Activated T-cell treated with anti-CD3 and anti-CD28 coated beads for 4 hours (primary cell): ENCODE measurements at places on chromosomes 11 and 22.
A peak's percentile ranks its signal among the peaks of the same experiment; 100 is the strongest.

- peak; percentile 73 for DNase-seq
Observed at GRCh38 chr22:42553475-42554361, at the start of gene SERHL2. TSS of gene SERHL2 (plus strand) at chr22:42553956. CDS start at chr22:42554021, 65 bp downstream.

DNA sequence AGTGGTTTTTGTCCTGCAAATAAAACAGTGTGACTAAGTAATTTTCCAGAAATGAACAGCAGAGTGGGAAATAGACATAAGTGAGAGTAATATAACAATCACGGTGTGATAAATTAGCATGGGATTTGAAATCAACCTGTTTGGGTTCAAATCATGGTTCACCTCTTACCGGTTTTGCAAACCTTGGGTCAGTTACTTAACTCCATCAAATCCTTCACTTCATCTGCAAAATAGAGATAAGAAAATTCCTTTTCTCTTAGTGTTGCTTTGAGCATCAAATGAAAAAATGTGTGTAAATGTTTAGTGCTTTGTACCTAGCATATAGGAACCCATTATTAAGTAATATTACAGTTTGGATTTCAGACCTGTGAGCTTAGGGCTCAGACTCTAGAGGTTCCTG is 152.2 kb downstream of the TEAD1 start:
- no peak for DNase-seq

DNA sequence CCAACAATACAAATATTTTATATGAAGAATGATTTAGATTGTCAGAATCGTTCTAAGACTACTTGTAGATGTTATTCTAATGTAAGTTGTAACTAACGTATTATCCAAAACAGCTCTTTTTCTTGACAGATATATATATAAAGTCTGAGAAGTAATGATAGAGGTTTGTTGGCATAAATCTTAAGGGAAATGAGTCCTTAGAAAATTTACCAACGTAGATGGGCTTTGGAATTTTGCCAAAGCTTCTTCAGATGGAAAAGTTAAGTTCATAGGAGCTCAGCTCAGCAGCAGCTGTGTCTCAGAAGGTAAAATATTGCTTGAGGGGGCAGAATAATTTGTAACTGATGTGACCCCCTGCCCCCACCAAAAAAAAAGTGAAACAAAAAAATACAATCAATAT is 66.7 kb downstream of the BID start:
- no peak for DNase-seq

DNA sequence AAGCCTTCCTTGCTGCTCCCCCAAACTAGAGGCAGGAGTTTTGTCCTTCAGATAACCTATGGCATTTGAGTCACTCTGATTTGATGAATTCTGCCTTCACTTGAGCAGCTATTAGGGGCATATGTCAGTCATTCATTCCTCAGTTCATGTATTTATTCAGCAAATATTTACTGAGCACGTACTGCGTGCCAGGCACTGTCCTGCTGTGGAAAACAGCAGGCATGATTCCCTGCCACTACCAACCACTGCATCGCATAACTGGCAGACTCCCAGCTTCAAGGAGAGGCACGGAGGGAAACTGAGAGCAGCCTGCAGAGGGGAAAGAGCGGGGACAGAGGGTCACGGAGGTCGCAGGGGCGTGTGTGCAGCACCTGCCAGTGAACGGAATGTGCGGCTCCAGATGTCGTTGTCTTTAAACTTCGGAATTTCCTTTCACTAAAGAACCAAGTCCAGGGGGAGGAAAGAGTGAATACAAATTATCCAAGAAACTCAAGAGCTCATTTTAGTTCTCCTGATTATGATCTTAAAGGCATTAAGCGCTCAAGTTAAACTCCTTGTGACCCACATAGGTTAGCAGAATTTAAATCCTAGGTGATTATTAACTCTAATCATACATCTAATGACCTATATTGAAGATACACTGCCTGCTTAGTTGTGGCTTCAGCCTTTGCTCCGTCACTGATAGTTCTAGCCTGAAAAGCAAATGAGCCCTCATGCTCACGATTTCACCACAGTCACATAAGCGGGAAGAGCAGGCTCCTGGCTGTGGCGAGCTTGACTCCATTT is 12.6 kb downstream of the PPARA start:
- no peak for DNase-seq

DNA sequence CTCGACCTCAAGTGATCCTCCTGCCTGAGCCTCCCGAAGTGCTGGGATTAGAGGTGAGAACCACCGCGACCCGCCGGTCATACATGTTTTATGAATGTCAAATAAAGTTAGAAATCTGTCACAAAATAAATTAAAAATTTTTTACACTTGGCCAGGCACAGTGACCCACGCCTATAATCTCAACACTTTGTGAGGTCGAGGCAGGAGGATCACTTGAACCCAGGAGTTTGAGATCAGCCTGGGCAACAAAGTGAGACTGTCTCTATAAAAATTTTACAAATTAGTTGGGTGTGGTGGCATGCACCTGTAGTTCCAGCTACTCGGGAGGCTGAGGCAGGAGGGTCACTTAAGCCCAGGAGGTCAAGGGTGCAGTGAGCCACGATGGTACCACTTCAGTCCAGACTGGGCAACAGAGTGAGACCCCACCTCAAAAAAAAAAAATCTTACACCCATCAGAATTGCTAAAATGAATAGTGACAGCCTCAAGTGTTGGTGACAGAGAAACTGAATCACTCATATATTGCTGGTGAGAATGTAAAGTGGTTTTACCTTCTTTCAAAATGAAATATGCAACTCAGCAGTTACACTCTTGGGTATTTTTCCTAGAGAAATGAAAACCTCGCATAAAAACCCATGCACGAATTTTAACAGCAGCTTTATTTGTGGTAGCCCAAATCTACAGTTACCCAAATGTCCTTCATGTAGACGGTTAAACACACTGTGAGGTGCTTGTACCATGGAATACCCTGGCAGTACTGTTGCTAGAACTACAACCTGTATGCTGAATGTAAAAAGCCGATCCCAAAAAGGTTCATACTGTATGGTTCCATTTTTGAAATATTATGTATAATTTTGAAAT is 55.4 kb downstream of the MED15 start:
- DNase-seq: no peak

DNA sequence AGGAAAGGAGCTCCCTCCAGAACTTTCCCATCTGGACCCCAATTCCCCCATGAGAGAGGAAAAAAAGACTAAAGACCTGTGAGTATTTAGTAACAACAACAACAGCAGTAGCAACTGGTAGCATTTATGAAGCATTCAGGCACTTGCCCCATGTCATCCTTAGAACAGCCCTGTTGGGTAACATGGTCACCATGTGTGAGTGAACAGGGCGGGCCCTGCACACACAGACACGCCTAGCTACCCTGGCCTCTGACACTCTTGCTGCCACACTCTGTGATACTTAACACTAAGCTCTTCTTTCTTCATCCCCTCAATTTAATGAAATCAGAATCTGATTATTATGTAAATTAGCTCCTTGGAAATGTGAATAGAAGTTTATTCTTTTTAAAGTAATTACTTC is 26.1 kb upstream of the SLC25A18 start:
- no peak for DNase-seq

DNA sequence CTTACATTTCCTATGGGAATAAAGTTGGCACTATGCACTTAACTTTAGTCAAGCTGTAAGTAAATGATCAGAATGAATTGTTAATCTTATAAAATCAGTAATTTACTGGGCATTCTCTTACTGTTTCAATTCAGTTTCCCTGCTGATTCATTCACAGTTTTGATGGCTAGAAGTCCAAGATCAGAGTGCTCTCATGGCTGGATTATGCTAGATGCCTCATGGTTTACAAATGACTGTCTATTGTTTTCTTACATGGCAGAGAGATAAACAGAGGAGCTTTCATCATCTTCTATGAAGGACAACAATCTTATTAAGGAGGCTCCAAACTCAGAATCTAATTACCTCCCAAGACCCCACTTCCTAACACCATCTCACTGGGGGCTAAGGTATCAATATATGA is 135.1 kb upstream of the CARD18 start:
- no peak for DNase-seq

GRCh38 chr11:120354068-120354467 is 17.9 kb downstream of the ARHGEF12 start:
- no peak for DNase-seq

DNA sequence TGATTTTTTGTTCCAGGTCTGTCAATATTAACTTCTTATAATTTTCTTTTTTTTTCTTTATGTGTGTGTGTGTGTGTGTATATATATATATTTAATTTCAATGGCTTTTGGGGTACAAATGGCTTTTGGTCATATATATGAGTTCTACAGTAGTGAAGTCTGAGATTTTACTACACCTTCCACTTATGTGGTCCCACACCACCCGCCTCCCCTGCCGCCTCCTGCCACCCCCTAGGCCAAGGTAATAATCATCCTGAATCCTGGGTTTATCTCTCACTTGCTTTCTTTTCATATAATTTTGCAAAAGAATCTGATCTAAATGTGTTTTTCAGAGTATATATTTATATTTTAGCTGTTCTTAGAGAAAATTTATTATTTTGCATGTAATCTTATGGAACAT is 11.1 kb downstream of the NEAT1 start:
- DNase-seq: no peak

GRCh38 chr11:84722583-84723108 is 904.5 kb downstream of the DLG2 start:
- DNase-seq: no peak

GRCh38 chr22:41799486-41800347 is 762 bp upstream of the CCDC134 start:
- DNase-seq: no peak

DNA sequence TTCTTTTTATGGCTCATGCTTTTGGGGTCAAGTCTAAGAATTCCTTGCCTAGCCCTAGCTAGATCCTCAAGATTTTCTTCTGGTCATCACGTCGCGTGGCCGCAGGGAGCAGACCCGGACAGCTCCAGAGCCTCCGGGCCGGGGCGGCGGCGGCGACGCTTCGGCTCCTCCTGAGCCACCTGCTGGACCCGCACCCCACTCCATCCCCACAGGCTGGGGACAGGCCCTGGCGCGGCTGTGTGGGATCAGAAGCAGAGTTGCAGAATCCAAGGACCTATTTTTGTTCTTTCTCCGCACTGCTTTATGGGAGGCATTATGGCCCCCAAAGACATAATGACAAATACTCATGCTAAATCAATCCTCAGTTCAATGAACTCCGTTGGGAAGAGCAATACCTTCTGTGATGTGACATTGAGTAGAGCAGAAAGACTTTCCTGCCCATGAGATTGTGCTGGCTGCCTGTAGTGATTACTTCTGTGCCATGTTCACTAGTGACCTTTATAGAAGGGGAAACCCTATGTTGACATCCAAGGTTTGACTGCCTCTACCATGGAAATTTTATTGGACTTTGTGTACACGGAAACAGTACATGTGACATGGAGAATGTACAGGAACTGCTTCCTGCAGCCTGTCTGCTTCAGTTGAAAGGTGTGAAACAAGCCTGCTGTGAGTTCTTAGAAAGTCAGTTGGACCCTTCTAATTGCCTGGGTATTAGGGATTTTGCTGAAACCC is 12.4 kb upstream of the SCARF2 start:
- DNase-seq: no peak

DNA sequence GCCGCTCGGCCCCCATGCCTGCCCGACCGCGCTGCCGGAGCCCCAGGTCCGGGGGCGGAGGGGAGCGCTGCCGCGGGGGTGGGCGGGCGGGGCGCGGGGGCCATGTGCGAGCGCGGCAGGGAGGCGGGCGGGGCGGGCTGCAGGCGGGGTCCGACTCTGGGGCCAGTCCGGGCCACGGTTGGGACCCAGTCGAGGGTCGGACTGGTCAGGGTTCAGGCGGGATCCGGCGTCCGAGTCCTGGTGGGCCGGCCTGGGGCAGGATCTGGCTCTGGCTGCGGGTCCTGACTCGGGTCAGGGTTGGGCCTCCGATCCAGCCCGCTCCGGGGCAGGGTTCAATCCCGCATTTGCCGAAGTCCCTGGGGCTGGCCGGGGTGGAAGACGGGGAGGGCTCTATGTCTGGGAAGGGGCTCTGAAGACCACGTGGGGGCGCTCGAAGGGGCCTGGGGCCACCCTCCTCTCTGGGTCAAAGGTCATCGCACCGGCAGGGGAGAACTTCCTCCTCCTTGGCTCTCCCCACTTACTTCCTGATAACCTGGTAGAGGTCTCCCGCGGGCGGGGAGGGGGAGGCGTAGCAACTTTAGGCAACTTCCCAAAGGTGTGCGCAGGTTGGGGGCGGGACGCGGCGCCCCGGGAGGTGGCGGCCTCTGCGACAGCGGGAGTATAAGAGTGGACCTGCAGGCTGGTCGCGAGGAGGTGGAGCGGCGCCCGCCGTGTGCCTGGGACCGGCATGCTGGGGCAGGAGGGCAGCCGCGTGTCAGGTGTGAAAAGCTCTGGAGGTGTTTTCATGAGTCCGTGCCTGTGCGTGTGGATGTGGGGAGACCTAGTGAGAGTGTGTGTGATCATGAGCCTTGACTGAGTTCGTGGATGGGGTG is 603 bp downstream of the ESRRA start:
- peak; percentile 62 for DNase-seq

- no peak for DNase-seq
Observed at GRCh38 chr11:79794057-79794456, 353.2 kb upstream of the TENM4 start.

DNA sequence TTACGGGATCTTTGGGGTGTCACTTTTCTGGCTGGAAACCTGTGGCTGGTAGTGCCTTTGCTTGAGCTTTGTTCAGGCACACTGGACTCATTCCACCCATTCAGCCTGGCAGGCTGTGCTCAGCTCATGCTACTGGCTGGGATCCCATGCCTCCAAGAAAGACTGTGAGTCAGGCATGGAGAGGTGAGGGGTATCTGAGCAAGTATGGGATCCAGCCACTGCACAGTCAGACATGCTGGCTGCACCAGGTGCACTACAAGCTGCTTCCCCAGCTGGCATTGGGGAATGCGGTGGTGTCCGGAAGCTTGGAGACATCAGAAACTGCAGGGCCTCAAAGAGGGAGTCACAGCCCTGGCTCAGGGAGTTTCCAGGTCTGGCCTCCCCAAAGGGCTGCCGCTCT is 12.0 kb upstream of the MED17 start:
- no peak for DNase-seq

DNA sequence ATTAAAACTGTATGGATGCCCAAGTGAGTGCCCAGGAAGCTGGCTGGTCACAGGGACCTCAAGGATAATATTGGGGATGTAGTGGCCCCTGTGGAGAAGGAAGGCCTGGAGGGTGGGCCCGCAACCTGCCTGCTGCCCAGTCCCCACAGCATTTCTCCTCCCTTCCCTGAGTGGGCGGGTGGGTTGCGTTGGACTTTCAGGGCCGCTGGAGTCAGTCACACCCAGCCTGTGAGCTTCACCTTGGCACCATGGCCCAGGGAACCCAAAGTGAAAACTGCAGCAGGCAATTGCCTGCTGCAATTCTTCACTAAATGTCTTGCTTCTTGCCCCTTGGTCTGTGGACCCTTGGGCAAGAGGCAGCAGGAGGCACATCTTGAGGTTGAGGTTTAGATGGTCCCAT is 4.7 kb downstream of the GNAZ start:
- no peak for DNase-seq

GRCh38 chr11:43989162-43989981 is 46.9 kb downstream of the C11orf96 start:
- DNase-seq: no peak

- DNase-seq: no peak
Observed at GRCh38 chr11:1908618-1909017, 10.9 kb upstream of the TNNT3 start.

DNA sequence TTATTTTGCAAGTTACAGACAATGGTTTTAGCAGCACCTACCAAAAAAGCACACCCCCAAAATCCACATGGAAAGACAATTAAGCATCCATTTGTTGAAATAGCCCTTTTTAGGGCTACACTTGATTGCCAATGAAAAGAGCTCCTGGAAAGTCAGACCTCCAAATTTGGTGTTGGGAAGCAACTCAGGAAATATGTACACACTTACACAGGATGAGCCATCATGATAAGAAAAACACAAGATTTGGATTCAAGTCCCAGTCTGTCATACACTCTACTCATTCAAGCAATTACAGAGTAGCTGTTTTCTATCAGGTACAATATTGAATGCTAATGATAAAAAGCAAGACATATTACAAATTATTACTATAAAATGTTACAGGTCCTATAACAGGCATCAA is 31.5 kb downstream of the FAM168A start:
- no peak for DNase-seq
